ENCODE measurements at places on chromosomes 7 and 10. TPM values are rescaled to one million over a fixed set of nuclear protein-coding genes. Genes with fewer than 3 reads are reported as not detected.
A peak's percentile ranks its signal among the peaks of the same experiment; 100 is the strongest.

The ASIC3 gene
- polyA plus RNA-seq = 2.0 TPM

The SEC61G gene
- polyA plus RNA-seq = 250 TPM

The ADCY1 gene
- 1.2 TPM for polyA plus RNA-seq

The TLL2 gene
- 0.22 TPM for polyA plus RNA-seq

DNA sequence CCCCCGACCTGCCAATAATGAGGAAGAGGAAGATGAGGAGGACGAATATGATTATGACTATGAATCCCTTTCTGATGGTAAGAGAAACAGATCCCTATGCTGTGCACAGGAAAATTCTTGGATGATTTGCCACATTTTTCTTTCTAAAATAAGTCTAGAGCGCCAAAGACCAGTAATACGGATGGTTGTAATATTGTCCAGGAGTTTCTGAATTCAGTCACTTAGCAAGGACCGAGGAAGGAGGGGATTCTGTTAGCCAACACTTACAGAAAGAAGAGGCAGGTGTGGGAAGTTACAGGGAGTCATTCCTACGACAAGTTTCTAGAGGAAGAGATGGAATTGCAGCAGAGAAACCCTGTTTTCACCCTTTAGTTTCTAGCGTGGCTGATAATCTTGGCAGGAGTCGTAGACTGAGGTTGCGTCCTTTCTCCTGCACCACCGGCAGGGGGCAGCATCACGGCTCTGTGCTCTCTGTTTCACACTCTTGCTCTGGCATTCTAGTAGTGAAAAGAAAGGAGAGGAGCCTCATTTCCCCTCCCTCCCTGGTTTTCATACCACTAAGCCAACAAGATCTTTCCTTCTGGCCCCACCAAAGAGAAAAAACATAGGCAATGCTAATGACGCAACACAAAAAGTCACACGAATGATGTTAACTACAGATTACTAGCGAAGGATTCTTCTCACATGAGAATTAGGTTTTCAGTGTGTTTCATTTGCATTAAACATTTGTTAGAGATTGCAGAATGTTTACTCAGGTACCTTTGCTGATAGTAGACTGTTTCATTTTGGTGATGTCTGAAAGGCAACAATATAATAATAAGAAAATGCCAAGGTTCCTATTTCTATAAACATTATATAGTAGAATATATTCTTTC is 82.7 kb downstream of the NOC3L start:
- DNase-seq = no peak

- DNase-seq = no peak
These were observed 353.1 kb downstream of the THSD7A start for GRCh38 chr7:11478882-11479281.

- DNase-seq = peak; percentile 69
These were observed 191.1 kb downstream of the ZNF438 start for GRCh38 chr10:30840395-30841050.

GRCh38 chr7:130277763-130278643 is 11.3 kb downstream of the CPA2 start:
- DNase-seq = no peak

DNA sequence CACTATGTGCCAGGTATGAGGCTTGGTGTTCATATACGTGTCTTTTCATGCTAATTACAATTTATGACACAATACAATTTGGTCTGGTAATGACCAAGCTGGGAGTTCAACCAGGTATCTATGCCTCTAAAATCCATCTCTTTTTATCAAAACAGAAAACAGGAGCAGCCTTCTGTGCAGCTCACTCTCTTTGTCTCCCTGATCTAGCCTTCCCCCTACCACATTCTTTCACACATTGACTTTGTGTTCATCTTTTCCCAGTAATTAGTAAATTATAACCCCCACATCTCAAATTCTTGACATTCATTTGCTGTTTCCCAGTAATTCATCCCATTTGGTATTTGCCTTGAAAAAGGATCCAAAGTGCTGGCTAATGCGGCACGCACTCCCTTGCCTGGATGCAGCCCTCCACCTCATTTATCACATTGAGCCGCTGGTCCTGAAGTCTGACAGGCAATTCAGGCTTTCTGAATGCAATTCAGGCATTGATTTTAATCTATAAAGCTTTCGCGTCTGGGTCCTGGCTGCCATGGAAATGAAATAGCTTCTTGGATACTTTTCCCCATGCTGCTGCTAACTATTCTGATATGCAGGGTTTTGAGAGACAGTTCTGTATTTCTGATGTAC is 112.5 kb upstream of the ANKRD1 start:
- DNase-seq = no peak

- DNase-seq = no peak
These were observed 72.3 kb downstream of the EBF3 start for GRCh38 chr10:129891806-129892205.

DNA sequence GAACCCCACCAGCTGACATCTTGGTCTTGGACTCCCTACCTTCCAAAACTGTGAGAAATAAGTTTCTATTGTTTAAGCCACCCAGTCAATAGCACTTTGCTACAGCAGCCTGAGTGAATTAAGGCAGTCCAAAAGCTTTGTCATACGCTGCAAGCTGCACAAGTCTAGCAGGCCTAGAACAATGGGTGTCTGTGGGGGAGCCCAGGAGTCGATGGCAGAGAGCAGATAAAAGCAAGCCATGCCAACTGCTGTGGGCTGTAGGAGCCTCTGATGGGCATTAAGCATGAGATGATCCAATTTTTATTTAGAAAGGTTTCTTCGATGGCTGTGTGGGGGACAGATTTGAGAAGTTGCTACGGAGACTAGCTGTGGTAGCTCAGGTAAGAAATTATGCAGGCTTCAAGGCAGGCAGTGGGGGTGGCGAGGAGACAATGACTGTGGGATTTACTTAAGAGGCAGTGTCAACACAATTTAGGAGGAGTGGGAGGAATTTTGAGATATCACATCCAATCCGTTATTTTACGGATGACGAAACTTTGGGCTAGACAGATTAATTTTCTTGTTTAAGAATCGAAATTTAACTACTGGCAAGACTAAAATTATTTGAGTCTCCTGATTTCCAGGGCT is 110.4 kb downstream of the NRCAM start:
- no peak for DNase-seq

DNA sequence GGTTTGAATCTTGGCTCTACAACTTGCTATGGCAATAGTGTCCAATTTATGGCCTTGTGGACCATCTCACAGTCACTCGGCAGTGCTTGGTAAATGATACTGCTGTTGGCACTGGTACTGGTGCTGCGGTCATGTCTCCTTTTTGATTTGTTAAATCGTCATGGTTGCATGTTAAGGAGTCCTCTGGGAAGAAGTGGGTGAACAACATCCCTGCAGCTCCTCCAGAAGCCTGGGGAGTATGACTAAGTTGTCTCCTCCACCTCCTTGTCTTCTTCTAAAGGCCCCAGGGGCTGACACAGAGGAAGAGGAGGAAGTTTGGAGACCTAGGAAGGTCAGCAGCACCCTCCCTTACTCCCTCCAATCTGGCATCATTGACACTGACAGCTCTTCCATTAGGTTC is 8.5 kb downstream of the ITPRIP start:
- no peak for DNase-seq

GRCh38 chr10:102859911-102860310 is 5.9 kb downstream of the BORCS7 start:
- no peak for DNase-seq

GRCh38 chr10:80413271-80413996 is 5.1 kb downstream of the PRXL2A start:
- DNase-seq = peak; percentile 79

DNA sequence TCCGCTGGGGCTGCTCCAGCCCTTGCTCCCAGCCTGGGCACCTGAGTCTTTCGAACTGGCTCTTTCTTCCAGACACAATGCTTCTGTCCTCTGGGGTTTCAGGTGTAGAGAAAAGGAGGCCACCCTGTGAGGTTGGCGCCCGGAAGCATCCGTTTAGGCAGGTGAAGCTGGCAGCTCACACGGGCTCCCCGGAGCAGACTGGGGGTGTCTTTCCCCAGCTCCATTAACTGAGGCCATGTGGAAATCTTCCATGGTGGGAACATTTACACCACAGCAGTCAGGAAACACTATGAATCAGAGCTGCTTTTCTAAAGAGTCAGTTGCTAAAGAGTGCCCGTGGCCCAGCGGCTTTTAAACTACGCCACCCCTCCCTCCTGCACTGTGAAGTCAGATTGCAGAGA is 29.2 kb downstream of the PRKAG2 start:
- DNase-seq = no peak

DNA sequence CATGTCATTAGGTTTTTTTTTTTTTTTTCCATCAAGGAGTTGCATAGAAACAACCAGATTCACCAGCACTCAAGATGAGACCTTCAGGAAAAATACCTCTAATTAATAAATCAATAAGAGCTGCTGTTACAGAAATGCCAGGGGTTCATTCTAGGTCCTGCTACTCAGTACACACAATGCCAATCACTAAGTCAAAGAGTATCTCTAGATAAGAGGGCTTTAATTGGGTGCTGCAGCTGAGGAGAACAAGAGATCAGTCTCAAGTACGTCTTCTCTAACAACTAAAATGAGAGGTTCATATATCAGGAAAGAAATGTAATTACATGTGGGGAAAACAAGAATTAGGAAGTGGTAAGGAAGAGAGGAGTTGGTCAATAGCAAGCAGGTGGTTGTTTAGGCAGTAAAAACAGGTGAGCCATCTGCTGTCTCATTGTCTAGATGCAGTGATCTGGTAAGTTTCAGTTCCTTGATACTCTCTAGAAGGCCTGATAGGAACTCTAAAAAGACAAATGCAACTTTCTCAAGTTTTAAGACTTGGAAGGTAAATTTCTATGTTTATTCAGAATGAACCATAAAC is 272.9 kb upstream of the ZWINT start:
- DNase-seq = no peak

- no peak for DNase-seq
These were observed 353.4 kb upstream of the GALNT17 start for GRCh38 chr7:70778585-70778984.

- DNase-seq = no peak
These were observed 82.1 kb downstream of the CYP51A1 start for GRCh38 chr7:92052159-92052558.

- no peak for DNase-seq
These were observed 7.3 kb upstream of the PNLIP start for GRCh38 chr10:116538456-116538855.

- DNase-seq = no peak
These were observed 10.1 kb downstream of the ITGB8 start for GRCh38 chr7:20340839-20341238.

Data from urinary bladder (tissue), 4 donors.